NCI-H1436 treated with DMSO at 0.1 percent for 48 hours (cell line): ENCODE measurements at places on chromosomes 6 and 20.
A peak's percentile ranks its signal among the peaks of the same experiment; 100 is the strongest.

- DNase-seq = no peak
Observed at GRCh38 chr6:153170511-153170910, 39.4 kb upstream of the RGS17 start.

DNA sequence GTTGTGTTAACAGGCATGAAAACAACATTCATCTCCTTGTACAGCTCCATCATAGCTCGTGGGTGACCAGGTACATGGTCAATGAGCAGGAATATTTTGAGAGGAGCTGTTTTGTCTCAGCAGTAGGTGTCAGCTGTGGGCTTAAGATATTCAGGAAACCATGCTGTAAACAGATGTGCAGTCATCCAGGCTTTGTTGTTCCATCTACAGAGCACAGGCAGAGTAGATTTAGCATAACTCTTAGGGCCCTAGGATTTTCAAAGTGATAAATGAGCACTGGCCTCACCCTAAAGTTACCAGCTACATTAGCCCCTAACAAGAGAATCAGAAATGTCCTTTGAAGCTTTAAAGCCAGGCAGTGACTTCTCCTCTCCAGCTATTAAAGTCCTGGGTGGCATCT lies 154.2 kb downstream of the BTBD9 start:
- no peak for DNase-seq

DNA sequence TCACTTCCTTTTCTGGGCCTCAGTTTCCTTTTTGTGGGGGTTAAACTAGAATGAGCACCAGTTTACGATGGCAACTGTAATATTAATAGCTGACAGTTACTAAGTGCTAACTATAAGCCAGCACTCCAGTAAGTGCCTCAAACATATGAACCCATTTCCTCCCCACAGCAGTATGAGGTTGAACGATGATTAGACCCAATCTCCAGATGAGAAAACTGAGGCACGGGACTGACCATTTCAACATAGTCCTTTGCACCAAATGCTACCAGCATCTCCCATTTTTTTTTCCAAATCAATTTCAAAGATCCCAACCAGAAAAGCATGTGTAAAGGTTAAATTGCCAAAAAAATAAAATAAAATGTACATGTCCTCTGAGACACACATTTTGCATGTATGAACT lies 7.1 kb downstream of the SLC13A3 start:
- no peak for DNase-seq

DNA sequence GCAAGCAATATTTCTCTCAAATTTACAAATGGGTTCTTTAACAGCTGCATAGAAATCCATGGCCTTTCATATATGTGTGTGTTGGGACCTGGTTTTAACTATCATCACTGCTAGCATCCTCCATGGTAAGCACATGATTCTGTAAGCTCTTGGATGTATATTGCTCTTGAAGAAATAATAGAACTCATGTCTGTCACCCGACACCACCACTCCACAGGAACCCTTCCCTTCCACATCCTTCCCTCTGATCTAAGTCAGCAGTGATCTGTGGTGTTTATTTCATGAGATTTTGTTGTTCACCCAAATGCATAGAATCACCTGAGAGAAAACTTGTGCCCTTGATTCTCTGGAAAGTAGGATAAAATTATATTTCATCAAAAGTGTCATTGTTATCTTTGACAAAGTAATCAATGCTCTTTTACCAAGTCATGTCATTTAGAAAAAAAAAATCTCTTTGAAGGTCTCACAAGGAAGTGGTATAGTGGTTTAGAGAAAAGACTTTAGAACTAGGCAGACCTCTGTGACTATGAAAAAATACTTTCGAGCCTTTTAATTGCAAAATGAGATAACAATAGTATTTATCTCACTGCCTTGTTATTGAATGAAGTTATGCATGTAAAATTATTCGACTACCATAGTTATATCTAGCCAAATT lies 649.8 kb upstream of the SLC35B3 start:
- peak; percentile 31 for DNase-seq

GRCh38 chr6:87105823-87106222 lies 10.9 kb upstream of the CGA start:
- DNase-seq = no peak

- no peak for DNase-seq
Observed at GRCh38 chr20:33803921-33804337, 7.2 kb upstream of the CHMP4B start.

DNA sequence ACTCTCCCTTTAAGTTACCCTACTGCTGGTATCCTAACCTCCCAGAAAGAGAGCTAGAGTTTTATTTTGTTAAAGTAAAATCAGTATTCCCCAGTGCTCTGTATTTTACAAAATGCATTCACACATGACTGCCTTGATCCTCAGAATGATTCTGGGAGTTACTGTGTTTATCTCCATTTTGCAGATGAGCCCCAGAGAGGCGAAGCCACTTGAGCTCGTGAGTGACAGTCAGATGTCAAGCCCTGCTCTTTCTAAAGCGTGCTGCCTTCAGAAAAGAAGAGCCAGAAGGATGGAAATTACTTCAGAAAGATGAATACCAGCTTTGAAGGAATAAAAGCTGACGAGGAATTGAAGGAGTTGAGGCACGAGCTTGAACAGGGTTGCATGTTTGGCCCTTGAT lies 14.1 kb upstream of the OSER1 start:
- DNase-seq = no peak

DNA sequence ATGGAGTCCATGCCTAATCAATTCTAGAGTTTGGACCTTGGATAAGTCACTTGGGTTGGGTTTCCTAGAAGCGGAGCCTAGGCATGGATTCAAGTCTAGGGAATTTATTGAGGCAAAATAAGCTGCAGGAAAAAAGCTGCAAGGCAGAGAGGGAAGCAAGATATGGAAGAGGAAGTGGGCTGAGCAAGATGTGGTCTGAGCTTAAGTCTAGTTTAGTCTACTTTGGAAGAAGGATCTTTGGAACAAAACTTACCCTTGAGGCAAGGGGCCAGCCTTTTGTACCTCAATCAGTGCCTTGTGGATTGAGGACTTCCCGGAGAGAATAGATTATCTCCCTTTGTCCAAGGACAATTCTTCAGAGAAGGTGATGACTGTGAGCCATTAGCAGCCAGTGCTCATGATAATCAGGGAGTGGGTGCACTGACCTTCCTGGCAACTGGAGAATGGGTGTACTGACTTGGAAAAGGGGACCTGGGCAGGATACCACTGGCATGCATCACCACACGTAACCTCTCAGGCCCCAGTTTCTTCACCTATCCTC lies 10.9 kb downstream of the ZSCAN9 start:
- no peak for DNase-seq

DNA sequence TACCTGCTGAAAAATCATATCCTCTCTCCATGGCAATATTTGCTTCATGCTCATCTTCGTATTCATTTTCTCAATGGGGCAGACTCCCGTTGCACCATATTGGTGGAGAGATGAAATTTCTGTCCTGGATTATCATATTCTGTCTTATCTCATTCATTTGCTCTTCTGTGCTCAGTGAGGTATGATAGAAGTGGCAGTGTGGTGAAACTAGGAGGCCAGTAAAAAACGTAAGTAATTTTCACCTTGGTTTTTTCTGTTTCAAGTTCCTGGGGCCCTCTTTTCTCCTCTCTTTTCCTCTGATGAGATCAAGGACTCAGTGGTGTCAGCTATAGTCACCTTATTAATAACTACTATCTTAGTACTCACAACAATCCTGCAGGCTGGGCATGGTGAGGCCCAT lies 182.5 kb upstream of the HDAC2 start:
- no peak for DNase-seq

- no peak for DNase-seq
Observed at GRCh38 chr6:87951751-87952150, 95.9 kb upstream of the SPACA1 start.

- DNase-seq = no peak
Observed at GRCh38 chr20:57224641-57225138, 41.8 kb downstream of the BMP7 start.

- DNase-seq = no peak
Observed at GRCh38 chr6:92763274-92763584, 656.1 kb downstream of the EPHA7 start.

DNA sequence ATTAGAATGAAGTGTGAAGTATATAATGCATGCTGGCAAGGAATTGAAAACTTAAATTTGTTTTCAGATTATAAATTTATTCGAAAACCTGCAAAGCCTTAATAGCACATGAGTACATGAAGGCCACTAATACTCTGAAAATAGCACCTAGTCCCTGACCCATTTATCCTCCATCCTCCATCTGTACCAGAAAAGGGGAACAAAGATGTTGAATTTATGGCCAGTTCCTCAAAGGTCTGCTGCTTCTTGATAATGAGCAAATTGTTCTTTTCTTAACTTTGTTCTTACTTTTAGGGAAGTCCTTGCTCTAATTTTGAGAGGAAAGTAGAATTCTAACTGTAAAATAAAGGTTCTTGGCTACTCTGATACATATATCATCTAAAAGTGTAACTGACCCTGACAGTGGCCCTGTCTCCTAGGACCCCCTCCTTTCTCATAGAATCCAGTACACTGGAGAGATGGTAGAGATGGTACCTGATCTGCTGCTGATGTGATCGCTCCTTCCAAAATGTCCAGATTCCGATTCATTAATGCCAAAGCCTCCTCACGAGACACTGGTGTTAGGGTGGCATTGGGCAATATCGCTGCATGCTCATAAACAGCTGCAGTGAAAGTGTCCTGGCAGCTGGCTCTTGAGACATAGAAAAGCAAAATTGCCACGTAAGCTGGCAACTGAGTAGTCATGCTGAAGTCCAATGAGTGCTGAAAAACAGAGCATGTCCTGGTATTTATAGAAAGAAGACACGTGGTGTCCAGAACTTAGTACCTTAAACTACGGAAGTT lies at the start of gene VNN1:
VNN1 (minus strand) TSS at position 704 of the 783 bp plus-strand sequence; CDS start at position 684, 20 bp downstream.
- no peak for DNase-seq

DNA sequence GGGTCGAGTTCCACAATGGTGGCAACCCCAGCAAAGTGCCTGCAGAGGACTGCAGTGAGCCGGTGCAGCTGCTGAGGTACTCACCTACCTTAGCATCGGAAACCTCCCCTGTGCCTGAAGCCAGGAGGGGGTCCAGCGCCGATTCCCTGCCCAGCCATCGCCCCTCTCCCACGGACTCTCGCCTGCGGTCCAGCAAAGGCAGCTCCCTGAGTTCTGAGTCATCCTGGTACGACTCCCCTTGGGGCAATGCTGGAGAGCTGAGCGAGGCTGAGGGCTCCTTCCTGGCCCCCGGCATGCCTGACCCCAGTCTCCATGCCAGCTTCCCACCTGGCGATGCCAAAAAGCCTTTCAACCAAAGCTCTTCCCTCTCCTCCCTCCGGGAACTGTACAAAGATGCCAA lies 134.1 kb upstream of the CLDN20 start:
- no peak for DNase-seq

- no peak for DNase-seq
Observed at GRCh38 chr6:38593409-38593808, 46.3 kb downstream of the BTBD9 start.

DNA sequence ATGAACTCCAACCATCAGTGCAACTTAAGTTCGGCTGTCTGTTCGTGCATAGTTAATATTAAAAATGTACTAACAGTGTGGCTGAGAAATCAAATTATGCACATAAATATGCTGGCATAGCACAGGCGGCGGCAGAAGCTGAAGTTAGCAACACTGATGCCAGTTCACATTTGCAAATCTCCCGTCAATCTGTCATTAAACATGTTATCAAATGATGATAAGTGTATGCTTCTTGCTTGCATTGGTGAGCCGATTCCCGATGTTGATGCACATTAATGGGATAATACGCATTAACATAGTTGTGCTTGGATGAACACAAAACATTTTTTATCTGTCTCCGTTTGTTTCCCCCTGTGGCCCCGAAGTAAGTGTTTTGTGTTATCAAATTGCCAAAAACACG lies 309.4 kb downstream of the ZNF217 start:
- DNase-seq = no peak

- no peak for DNase-seq
Observed at GRCh38 chr6:17278289-17279063, 2.7 kb upstream of the RBM24 start.

DNA sequence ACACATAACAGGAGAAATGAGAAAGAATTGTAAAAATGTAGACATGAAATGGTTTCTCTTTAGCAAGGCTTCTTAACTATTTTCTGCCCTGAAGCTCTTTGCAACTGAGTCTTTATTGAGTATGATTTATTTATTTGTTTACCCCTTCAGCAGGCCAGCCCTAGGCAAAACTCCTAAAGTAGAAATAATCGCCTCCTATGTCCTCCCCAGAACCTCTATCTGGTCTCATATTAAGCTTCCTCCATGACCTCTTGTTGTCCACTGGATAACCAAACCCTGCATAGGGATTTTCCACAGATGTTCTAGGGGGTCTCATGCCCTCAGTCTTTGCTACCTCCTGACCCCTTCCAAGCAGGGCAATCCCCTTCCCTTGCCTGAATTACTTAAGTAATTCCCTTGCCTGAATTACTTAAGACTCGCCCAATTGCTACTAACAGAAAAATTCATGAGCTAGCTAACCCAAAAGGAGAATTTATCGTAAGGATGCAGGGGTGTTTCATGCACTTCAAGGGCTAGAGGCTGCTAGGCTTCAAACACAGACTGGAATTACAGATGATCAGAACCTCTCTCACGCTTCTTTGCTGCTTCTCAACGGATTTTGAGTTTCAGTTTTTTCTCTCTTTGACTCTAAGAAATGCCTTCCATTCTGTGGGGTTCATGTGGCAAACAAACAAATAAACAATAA lies 425.9 kb upstream of the RNF217 start:
- no peak for DNase-seq

- DNase-seq = no peak
Observed at GRCh38 chr6:15152700-15153099, 93.2 kb upstream of the JARID2 start.

DNA sequence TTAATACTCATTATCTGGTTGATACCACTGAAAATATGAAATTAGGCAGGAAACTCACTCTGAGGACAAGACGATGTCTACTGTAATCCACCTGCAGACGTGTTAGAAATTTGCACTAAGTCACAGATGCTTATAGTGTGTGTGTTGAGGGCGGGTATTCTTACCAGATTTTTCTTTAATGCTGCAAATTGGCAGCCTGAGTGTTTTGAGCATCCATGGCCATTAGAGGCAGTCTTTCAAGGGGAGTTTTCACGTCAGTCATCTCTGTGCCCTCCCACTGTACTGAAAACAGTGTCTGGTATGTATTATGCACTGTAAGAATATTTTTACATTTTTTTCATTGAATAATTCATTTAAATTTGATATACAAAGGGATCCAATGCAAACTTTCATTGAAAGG lies 266.5 kb upstream of the QKI start:
- DNase-seq = no peak

GRCh38 chr6:21321531-21321930 lies 272.0 kb upstream of the SOX4 start:
- no peak for DNase-seq

GRCh38 chr6:3210024-3210610 lies 17.3 kb downstream of the TUBB2B start:
- no peak for DNase-seq
